Activated naive CD4-positive, alpha-beta T cell (primary cell): ENCODE measurements at places on chromosomes 5 and 9.

DNA sequence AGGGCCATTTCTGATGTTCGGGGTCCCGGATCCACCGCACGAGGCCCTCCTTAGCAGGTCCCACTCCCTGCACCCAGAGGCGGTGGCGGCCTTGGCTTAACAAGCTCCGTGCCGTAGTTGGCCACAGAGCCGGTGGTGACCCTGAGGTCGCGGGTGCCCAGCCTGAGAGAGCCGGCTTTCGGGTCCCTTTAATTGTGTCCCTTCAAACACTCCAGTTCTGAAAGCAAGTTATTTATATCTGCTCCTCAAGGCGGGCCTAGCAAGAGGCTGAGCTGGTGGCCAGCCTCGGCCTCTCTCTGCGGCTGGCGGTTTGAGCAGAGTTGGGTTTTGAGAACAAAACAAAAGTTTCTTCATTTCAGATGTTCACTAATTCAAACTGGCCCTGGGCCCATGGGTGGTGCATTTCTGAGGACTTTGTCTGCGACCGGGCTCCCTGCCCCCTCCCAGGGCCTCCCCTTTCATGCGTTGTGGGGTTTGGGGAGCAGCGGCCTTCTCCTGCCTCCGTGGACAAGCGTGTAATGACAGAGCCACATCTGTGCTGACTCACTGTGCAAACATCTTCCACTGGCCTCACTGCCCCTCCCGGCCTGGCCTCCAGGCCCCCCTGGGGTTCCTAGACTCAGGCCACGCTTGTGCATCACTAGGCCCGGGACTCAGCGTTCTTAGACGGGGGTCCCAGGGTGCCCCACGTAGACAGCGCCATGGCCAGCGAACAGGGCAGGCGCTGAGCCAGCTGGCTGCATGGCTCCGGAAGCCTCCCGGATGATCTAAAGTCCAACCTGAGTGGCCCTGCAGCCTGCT lies 49.4 kb upstream of the COL5A1 start:
- no peak for DNase-seq

DNA sequence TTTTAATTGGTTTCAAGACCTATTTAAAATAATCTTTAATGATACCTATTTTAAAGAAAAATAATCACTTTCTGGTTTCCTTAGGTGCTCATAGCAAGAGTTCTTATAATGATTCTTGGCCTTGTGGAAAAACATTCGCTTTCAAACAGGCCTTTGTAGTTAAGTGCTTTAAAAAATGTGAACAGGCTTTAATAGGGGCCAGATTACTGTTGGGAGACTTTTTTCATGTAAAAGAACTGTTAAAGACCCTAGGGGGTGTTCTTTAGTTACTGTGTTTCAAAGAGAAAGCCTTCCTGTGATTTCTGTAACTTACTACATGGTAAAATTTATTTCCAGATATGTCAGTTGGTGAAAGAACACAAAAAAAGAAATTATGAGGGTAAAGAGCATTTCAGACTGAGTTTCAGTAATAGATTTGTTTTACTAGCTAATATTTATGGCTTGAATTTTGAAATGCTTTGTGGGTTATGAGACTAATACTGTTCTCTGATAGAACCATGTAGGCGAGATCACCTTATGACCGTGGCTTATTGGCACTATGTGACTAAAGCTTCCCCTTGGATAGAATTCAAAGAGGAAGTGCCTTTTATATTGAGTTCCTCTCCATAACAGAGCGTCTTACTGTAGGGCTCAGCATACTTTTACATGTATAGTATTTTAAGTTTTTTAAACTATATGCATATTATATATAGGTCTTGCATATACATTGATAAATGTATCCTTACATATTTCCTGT lies 70.7 kb downstream of the CSNK1G3 start:
- no peak for DNase-seq

DNA sequence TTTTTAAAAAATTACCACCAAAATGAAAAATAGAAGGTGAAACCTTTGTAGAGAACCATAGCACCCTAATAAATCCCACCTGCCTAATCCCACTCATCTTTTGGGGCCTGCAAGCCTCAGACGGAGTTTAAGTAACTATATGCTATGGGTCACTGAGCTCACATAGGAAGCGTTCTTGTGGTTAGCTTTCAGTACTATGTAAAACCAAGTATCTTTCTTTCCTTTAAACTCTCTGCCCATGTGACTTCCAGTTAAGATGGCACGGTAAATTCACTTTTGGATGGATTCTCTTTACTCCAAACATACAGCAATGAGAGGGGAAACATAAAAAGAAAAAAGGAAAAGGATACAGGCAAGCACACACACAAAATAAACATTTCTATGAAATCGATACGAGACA lies 50.9 kb downstream of the FANCC start:
- no peak for DNase-seq

- DNase-seq, result no peak
Observed at GRCh38 chr5:139758510-139759075, 37.0 kb upstream of the PSD2 start.

GRCh38 chr9:129561594-129562281 lies 59.2 kb downstream of the C9orf50 start:
- DNase-seq, result no peak

GRCh38 chr9:93194641-93195040 lies 10.7 kb downstream of the WNK2 start:
- DNase-seq, result no peak

DNA sequence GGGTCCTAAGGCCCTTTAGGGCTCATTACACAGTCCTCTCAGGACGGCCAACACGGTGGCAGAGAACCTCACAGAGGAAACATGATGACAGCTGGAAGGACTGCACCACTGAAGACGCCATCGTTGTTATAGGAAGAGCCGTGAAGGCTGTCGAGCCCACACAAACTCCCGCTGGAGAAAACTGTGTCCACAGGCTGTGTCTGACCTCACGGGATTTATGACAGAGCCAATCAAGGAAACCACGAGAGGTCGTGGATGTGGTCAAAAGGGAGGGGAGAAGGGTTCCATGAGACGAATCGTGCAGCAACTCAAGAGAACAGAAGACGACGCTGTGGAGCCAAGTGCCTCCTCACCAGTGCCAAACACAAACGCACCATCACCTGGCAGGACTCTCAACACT lies 12.2 kb downstream of the QSOX2 start:
- no peak for DNase-seq

GRCh38 chr9:116737152-116737546 lies 50.0 kb downstream of the TRIM32 start:
- DNase-seq, result peak; percentile 1

DNA sequence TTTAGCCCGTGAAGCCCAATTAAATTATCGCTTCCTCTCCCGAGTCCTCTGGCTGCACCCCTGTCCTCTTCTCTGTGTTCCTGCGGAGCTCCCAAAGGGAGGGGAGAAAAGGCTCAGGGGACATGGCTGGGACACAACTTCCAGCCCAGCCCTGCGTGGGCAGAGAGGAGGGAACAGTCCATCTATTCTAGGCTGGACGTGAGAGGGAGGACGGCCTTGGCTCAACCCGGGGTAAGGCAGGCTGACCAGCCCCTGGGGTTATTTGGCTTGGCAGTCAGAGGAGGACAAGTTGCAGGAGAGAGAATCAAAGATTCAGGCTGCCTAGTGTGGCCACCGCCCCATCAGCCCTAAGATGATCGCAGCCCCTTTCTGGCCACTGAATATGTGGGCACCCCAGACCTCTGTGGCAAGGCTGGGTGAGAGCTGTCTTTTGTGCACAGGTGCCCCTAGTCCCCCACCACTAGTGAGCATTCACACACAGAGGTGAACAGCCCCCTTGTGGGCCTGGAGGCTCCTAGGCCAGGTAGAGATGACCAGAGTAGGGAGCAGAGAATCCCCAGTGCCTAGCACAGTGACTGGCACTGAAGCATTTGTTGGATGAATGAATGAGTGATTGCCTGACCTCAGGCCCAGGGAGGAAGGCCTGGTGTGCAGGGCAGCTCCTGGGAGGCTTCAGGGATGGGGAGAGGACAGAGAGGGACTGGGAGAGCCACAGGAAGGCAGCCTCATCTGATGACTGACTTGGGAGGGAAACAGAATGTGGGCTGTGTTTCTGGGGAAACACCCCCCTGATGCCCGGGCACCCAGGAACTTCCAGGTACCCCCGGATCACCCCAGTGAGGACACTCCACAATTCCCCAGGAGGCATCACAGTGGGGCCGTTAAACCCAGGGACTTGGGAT lies 133.9 kb downstream of the C9orf50 start:
- no peak for DNase-seq

DNA sequence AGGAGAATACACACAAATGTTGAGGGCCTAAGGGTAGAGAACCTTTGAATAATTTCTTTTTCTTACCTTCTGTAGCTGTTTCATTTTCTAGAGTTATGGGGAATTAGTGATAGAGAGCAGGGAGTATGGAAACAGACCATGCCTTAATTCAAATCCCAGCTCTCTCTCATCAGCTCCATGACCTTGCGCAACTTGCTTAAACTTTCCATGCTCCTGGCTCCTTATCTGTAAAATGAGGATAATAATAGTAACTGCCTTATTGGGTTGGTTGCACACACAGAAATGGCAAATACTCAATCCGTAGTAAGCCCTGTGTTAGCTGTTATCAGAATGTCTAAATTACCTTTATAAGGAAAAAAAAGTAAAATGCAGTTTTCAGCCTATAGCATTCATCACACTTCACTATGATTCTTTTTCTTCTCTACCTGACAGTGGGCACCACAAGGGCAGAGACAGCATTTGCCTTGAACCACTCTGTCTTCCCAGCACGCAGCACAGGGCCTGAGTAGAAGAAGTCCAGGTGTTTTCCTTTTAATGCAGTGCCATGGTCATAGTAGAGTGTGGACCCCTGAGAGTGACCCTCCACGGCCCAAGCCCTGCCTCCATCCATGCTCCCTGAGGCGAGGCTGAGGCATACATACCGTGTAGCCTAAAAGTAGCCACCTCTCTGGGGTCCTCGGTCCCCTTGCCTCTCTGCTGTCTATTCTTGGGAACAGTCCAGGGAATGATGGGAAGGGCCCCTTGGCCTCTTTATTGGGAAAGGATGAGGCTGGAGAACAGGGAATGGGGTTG lies 17.4 kb downstream of the C5orf15 start:
- no peak for DNase-seq

GRCh38 chr9:105832096-105832710 lies 137.9 kb downstream of the TMEM38B start:
- DNase-seq, result no peak

- DNase-seq, result no peak
Observed at GRCh38 chr9:84123648-84124406, 143.2 kb downstream of the RMI1 start.

GRCh38 chr5:144024545-144024944 lies 145.9 kb downstream of the YIPF5 start:
- no peak for DNase-seq

DNA sequence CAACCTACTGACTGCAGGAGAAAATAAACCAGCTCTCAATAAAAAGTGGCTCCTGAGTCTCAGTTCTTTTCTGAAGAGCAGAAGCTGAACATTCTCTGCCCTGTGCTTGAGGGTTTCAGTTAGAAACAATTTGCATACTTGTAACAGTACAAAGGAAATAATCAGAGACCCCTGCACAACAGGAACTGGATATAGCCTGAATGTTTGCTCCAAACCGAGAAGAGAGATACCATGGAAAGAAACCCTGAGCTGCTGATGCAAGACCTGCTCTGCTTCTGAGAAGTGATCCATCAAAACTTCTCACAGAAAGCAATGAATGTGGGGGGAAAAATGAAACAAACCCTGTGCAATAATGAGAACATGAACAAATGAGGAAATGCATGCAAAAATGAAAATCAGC lies 592.9 kb downstream of the SEMA5A start:
- DNase-seq, result no peak

DNA sequence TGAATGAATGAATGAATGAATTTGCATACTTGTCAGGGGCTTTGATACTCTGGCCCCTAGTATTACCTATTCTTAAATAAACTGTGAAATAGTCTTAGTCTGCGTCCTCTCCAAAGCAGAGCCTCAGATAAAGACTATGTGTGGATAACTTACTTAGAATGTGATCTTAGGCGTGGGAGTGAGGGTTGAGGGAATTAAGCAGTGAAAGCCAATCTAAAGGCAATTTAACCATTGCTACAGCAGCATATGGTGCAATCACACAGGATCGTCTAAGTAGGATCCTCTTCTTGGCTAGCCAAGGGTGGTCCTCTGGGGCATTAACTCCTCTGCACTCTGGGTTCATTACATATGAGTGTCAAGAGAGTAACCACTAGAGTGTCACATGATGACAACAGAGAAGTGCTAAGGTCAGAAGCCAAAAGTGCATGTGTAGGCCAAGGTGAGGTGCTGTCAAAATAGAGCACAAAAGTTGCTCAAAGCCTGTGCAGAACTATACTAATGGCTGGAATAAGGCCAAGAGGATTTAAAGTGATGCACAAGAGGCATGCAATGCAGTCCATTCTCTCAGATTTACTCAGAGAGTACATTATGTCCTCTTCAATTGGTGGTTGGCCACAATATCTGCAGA lies 274.4 kb upstream of the SEMA6A start:
- no peak for DNase-seq

GRCh38 chr9:134344068-134344799 lies 18.0 kb downstream of the RXRA start:
- no peak for DNase-seq

DNA sequence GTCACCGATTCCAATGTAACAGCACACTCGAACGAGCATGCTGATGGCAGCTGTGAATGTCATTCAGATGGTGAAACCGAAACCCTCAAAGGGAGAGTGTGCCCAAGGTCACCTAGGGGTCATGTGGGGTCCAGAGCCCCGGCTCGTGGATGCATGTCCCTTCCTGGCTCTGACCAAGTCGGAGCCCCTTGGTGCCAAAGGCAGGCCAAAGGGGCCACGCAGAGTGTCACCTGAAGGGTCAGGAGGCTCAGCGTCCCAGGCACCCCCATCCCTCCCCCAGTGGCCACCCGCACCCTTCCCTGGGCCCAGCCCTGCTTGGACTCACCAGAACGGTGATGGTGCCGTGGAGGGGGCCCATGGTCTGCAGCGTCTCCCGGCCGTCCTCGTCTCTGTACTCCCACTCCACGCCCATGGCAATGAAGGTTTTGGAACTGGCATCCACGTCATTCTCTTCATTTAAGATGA lies 69.5 kb downstream of the ZNF354C start:
- no peak for DNase-seq

DNA sequence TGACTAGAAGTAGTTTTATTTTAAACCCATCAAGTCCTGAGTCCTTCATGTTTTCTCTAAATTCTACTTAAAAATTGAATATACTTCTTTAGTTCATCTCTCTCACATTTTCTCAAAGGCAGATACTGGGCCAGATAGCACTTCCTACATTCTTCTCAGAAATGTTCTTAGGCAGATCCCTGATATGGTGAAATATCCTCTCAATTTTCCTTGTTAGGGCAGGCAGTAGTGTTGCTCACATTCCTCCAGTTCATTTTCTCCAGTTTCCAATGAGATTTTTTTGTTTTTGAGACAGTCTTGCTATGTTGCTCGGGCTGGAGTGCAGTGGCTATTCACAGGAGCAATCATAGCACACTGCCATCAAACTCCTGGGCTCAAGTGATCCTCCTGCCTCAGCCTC lies 5.7 kb downstream of the GCNT1 start:
- no peak for DNase-seq

DNA sequence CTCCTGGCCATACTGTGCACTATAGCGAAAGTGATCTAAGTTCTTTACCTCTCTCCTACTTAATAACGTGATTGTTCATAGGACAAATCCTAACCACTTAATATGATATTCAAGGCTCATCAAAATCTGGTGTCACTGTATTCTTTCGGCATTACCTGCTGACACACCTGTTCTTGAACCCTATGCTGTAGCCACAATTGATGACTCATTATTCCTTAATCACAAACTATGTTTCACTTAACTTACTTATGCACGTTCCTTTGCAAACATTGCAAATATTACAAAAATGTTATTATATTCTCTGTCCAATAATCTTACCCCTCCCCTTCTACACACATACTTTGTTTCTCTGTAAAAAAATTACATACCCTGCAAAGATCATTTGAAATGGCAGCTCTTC lies 158.1 kb upstream of the ADRA1B start:
- no peak for DNase-seq

GRCh38 chr5:93891491-93892480 lies 150.4 kb upstream of the POU5F2 start:
- DNase-seq, result no peak
